ENCODE measurements at places on chromosomes 13 and 19.

- no peak for DNase-seq
These were observed 490.5 kb upstream of the SLC10A2 start for GRCh38 chr13:103556681-103557080.

GRCh38 chr13:26025196-26025595 lies 26.6 kb downstream of the SHISA2 start:
- DNase-seq: no peak

DNA sequence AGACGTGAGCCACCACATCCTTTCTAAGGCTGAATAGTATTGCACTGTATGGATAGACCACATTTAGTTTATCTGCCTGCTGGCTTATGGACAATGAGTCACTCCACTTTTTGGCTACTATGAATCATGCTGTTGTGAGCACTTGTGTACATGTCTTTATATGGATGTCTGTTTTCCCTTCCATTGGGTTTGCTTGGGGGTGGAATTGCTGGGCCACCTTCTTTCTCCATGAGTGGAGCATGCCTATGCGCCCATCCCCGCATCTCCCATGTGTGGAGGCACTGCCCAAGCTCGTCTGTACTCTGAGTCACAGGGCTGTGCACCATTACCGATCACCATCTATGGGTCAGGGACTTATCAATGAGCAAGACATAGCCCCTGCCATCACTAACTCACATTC lies 127.2 kb upstream of the GJB6 start:
- DNase-seq: peak; percentile 100

GRCh38 chr19:53254411-53255341 lies at the start of gene ZNF677:
Gene ZNF677 (minus strand): TSS chr19:53254873. CDS start chr19:53251550, 3,323 bp downstream.
- DNase-seq: peak; percentile 90

- DNase-seq: no peak
These were observed 181.7 kb upstream of the RFC3 start for GRCh38 chr13:33636243-33636642.

DNA sequence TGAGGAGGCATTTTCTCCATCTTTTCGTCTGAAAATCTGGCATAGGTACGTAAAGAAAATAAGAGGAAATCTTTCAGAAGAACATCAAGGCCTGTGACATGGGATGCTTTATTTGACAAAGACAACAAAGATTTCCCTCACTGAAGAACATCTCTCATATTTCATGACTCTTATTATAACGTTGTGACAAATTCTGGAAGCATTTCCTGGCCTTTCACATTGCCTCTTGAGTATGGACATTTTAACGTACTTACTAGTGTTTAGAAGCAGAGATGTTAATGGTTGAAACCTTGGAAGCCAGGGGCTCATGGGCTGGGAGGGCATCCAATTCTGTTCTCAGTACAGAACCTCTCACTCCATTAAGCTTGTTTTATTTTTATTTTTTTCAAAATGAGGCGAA lies 210.8 kb downstream of the DCT start:
- DNase-seq: peak; percentile 25

- no peak for DNase-seq
These were observed 11.7 kb downstream of the BCKDHA start for GRCh38 chr19:41409288-41409687.

GRCh38 chr13:37944081-37944868 lies 74.7 kb upstream of the TRPC4 start:
- DNase-seq: no peak

DNA sequence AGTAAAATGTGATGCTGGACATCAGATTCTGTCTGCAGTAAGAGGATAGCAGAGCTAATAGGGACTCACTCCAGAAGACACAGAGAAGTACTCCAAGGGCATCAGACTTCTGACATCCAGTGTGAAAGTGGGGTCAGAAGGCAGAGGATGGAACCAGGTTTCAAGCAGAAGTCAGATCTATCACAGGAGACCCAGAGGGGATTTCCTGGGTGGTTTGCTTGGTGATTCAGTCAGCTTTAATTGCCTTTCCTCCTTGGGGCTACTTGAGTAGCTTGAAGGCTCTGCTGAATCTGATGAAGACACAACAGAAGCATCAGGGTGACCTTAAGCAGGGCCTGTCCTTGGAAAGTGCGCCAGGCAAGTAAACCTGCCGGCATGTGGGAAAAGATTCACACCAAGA lies 300.6 kb downstream of the COG6 start:
- DNase-seq: no peak

DNA sequence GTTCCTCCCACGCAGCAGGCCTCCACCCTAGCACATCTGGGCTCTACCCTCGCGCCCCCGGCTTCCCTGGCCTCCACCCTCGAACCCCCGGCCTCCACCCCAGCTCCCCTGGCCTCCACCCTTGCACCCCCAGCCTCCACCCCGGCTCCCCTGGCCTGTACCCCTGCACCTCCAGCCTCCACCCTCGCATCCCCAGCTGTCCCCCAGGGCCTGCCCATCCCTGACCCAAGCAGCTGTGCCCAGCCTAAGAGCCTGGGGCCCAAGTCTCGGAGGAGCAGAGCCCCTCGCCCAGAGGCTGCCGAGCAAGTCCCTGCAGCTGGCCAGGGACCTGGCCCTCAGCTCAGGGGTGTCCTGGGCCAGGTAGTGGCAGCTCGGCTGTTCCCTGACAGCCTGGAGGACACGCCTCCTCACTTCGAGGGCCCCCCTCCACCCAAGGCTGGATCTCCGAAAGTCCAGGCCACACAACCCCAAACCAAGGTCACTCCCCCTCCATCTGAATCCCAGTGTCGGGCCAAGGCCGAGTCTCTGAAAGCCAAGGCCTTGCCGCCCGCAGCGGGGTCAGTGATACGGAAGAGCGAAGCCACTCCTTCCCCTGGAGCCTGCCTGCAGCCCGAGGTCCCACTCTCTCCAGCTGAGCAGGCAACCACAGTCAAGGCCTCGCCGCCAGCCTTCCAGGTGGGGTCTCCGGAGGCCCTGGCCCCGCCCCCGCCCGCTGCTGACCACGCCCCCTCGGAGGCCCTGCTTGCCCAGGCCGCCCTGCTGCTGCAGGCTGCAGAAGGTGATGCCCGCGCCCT lies 7.9 kb upstream of the ARHGAP33 start:
- DNase-seq: no peak

DNA sequence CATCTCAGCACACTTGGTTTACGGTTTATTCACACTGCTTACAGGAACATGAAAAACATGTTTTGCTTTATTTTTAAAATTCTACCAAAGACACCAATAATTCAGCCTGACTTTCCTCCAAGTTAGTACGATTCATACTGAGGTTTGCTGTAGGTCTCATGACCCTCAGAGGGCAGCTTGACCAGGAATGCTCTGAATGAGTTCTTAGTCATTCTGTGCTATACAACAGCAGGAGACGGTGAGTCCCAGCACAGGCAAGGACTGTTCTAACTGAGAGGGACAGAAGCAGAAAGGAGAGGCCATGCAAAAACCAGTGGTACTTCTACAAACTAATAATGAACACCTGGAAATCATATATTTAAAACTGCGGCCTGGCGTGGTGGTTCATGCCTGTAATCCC lies 6.4 kb downstream of the GRTP1 start:
- DNase-seq: peak; percentile 19

DNA sequence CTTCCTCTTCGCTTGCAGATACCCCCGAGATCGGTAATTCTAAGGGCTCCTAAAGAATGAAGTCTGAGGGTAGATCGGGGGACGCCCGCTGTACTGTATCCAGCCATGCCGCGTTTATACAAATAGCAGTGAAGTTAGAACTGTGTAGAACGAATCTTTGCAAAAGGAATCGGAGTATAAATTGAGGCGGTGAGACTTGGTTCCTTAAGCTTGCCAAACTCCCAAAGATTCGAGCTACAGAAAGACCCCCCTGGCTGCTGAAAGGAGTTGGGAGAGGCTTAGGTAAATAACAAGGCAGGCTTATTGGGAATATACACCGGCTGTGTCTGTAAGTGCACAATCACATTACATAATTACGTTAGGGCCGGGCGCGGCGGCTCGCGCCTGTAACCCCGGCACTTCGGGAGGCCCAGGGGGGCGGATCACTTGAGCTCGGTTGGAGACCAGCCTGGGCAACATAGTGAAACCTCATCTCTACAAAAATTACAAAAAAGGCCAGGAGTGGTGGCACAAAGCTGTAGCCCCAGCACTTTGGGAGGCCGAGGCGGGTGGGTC lies 12.2 kb downstream of the TMEM160 start:
- DNase-seq: no peak

- DNase-seq: no peak
These were observed 239.7 kb downstream of the MTUS2 start for GRCh38 chr13:29059800-29060199.

GRCh38 chr19:36573895-36574720 lies 1.0 kb upstream of the ZNF529 start:
- no peak for DNase-seq

GRCh38 chr13:52931539-52932431 lies 83.3 kb upstream of the PCDH8 start:
- DNase-seq: no peak

GRCh38 chr19:13284929-13285928 lies 135.0 kb downstream of the IER2 start:
- DNase-seq: no peak

DNA sequence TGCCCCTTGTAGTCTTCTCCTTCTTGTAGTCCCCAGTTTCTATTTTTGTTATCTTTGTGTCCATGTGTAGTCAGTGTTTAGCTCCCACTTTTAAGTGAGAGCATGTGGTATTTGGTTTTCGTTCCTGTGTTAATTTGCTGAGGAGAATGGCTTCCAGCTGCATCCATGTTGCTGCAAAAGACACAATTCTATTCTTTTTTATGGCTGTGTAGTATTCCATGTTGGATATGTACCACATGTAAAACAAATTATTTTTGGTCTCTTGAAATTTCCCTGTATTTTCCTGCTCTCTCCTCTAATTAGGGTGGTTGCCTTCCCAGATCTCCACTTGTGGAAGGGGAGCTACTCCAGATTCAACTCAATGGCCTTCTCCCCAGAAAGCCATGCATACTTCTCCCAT lies 813.8 kb downstream of the UQCRFS1 start:
- no peak for DNase-seq

DNA sequence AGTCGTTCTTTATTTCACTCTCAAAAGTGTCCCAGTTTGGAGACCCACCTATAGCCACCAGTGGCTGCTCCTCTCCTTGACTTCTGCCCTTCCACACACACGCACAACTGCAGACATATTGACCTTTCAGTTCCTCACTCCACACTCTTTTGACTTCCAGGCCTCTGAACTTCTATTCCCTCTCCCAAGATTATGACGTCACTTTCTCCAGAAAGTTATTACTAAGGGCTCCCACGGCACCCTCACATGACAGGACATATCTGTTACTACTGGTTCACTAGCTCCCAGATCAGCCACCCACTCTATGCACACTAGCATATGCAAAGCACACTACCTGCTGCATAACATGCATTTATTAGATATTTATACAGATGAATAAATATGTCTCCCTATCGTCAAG lies 45.9 kb downstream of the XPO4 start:
- DNase-seq: no peak

- DNase-seq: peak; percentile 72
These were observed 294.8 kb downstream of the TSHZ3 start for GRCh38 chr19:31054430-31054829.

GRCh38 chr13:26555413-26555812 lies 2.1 kb upstream of the WASF3 start:
- no peak for DNase-seq

DNA sequence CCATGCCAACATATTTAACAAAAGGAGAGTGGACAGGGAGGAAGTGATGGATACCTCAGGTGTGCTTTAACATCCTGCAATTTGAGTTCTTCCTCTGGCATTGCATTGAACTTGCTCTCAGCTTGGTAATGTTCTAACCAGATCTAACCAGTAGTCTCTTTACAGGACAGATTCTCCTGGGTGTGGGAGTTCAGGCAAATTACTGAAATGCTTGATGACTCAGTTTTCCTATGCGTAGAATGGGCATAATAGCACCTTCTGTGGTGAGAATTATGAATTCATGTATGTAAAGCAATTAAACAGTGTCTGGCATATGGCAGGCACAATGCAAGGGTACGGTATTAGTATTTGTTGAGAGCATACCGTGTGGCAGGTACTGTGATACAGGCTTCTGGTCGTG lies 3.6 kb downstream of the AKAP11 start:
- no peak for DNase-seq

- DNase-seq: no peak
These were observed 30.5 kb downstream of the STK24 start for GRCh38 chr13:98546402-98546801.

GRCh38 chr13:105625691-105626090 lies 909.8 kb downstream of the EFNB2 start:
- DNase-seq: no peak

GRCh38 chr13:101567841-101568240 lies 115.4 kb downstream of the ITGBL1 start:
- DNase-seq: no peak

GRCh38 chr19:47839913-47840312 lies 18.2 kb downstream of the CRX start:
- DNase-seq: no peak

GRCh38 chr19:12784871-12785430 lies 6.3 kb upstream of the JUNB start:
- DNase-seq: peak; percentile 59

DNA sequence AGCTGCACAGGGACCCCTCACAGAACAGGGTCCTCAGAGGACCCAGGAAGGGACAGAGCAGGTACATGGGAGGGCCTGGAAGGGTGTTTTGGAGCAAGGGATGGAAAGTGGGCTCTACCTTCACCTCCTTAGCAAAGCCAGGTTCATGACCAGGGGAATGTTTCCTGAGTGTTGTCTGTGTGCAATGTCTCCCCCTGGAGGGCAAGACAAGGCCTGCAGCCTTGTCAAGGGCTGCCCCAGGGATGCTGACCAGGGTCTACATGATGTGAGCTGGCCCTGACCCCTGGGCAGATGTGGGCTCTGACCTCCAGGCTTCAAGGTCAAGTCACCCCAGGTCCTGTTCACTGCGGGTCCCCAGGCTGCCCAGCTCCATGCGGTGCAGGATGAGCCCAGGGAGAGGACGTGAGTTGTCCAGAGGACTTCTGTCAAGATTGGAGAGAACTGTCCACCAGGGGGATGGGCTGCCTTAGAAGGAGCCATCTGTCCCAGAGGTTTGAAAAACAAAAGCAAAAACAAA lies 1.0 kb upstream of the CEACAM1 start:
- DNase-seq: peak; percentile 36

- DNase-seq: no peak
These were observed 8.9 kb downstream of the STXBP2 start for GRCh38 chr19:7645656-7646425.

DNA sequence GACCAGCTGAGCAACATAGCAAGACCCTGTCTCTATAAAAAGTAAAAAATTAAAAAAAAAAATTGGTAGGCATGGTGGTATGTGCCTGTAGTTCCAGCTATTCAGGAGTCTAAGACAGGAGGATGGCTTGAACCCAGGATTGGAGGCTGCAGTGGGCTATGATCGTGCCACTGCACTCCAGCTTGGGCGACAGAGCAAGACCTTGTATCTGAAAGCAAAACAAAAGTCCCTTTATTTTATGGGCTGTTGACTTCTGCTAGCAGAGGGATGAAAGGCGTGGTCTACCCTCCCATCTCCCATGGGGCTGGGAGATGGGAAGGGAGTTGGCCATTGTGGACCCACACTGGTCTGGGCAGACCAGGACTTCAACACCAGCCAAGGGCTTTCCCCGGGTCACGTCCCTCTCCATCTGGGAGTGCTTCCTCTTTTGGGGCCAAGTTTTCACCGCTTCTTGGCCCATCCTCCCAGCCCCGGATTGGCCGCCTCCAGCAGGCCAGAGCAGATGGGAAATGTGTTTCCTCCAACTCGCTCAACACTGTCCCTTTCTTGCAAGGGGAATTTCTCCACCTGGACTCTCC lies 2.2 kb upstream of the TNFSF9 start:
- DNase-seq: no peak

GRCh38 chr13:36919833-36920615 lies at the start of gene SMAD9:
Gene SMAD9 (minus strand): TSS chr13:36920238. CDS start chr13:36879689, 40,549 bp downstream.
- peak; percentile 79 for DNase-seq

Measured in fibroblast of skin of abdomen (primary cell).